Fibroblast of skin of right quadriceps (primary cell): ENCODE measurements at places on chromosomes 16 and 17.

DNA sequence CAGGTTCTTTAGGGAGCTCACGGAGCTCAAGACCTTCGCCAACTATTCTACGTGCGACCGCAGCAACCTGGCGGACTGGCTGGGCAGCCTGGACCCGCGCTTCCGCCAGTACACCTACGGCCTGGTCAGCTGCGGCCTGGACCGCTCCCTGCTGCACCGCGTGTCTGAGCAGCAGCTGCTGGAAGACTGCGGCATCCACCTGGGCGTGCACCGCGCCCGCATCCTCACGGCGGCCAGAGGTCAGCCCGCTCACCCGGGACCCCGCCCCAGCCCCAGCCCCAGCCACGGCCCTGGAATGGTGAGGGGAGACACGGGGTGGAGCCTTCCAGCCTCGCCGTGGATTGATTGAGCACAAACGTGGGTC is 13.5 kb downstream of the SARM1 start:
- DNase-seq, result no peak

DNA sequence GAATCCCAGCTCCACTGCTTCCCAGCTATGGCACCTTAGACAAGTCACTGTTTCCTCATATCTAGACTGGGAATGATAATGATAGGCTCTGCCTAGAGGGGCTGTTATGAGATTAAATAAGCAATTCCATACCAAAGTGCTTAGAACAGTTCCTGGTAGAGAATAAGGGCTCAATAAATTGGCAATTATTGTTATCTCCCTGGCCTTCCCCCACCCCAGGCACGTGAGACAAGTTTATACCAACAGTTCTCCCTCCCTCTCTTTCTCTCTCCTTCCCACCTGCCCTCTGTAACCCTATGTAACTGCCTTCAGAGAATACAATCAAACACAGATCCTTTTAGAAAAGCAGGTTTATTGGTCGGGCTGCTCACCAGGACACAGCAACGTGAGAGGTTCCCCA is 13.9 kb upstream of the STAT3 start:
- DNase-seq, result no peak

GRCh38 chr17:62791767-62792446 is 16.2 kb downstream of the MARCHF10 start:
- DNase-seq, result peak; percentile 96

DNA sequence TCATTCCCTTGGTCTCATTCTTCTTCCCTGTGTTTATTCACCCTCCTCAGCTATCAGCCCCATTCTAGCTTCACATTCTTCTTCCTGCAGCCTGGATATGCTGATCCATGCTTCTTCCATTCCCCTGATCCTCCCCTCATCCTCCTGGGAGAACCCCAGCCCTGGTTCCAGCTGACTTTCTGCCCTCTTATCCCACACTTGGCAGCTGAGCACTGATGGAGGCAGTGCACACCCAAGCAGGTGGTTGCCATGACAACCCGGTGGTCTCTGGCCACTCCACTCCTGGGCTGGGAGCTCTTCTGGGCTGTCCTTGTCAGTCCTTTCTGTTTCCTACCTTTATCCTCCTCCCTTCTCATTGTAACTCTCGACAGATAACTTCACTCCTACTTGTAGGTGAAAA is 16.7 kb upstream of the TUBG2 start:
- DNase-seq, result no peak

DNA sequence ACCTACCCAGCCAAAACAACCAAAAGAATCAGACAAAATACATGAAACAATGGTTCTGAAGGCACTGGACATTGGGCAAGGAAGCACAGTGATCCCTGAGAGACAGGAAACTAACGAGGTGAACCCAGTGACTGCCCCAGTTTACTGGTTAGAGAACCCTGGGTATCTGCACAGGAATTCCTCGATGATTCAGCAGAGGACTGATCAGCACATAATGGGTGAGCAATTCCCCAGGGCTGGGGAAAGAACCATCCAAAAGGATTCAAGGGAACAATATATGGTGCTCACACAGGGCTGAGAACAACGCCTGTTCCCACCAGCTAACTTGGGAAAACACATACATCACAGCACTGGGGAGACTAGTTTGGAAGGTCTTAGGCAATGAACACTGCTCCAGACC is 167.2 kb downstream of the PARN start:
- DNase-seq, result peak; percentile 29

DNA sequence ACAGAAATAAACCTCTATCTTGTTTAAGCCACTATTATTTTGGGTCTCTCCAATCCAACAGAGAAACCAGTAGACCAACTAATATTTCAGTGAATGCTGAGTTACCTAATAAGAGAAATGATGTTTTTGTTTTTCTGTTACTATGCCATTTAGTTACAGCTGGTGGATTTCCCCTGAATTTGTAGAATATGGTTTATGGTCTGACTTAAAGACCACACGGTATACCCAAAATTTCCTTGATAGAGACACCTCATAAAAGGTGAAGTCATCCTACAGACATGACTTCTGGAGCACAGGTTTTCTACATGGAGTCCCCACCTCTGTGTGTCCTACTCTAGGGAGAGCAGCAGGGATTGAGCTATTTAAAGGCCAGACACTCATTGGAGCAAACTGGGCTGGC is 13.3 kb downstream of the PIK3R5 start:
- DNase-seq, result no peak

- DNase-seq, result no peak
Measured at GRCh38 chr17:47927821-47928400, 13.5 kb upstream of the PNPO start.

GRCh38 chr17:15392326-15392741 is 50.9 kb upstream of the TEKT3 start:
- peak; percentile 78 for DNase-seq

GRCh38 chr16:65783709-65784474 is 582.6 kb upstream of the CDH5 start:
- DNase-seq, result peak; percentile 11

DNA sequence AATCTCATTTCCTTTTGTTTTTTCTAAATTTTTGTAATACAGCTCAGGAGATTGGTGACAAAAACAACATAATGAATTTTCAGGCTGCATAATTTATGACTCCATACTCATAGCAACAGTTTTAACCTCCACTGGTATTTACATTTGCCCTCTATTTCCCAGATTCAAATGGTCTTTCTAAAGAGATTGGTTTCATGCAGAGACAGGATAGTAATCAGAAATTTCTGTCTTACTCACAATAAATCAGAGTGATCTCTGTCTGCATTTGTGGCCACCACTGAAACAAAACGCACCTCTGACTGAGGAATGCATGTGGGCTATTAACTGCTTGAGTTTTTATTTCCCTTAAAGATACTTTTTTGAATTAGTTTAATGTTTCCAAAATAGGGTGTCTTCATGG is 1526.0 kb downstream of the CDH8 start:
- DNase-seq, result no peak

DNA sequence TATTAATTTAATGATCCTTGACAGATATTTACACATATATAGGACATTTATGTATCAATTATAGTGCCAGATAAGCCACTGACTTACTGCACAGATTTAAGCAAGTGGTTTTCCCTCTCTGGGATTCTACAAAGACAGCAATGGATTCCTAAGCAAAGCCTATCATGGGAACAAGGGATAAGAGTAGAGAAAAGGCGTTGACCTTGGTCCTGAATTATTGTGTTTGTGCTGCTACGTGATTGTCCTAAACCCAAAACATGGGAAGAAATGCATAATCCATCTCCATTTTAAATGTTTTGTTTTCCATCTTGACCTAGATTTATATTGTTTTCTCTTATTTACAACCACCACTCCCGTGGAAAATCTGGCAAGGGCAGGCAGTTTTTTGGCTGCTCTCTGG is 14.0 kb downstream of the SLFN11 start:
- no peak for DNase-seq

GRCh38 chr17:79465681-79466025 is 145.2 kb downstream of the RBFOX3 start:
- no peak for DNase-seq

DNA sequence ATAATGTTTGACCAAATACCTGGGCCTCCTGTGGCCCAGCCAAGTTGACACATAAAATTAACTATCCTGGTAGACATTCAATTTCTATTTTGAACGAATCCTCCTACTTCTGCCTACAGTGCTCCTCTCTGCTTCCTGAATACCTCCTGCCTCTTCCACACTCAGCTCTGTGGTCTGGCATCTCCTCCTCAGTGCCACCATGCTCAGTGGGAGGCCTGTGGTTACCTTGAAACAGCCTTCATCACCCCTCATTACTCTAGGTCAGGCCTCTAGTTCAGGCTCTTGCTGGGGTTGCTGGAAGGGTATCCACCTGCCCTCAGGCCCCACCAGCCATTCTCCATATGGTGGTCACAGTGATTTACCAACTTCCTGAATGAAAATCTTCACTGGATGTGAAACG is 5.1 kb downstream of the LYRM9 start:
- no peak for DNase-seq

DNA sequence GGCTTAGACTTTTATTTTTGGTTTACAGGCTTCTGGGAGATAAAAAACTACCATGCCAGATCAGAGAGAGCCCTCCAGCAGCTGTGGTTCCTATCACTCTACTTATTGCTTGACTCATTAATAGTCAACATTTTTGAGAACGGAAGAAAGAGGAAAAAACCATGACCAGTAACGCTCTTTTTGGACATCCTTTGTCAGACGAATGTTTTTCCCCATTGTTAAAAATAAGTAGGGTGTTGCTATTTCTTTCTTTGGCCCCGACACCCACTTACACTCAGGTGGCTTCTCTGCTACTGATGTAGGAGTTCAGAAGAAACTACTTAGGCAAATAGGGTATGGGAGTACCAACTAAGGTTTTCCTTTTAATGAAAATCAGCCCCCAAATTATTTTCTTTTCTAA is 27.5 kb downstream of the TVP23A start:
- no peak for DNase-seq

GRCh38 chr17:80750263-80750662 is 205.6 kb downstream of the RPTOR start:
- no peak for DNase-seq

GRCh38 chr16:52825892-52826291 is 226.8 kb downstream of the CHD9NB start:
- DNase-seq, result no peak

GRCh38 chr16:86761111-86762031 is 183.0 kb downstream of the FOXL1 start:
- peak; percentile 83 for DNase-seq

- DNase-seq, result no peak
Measured at GRCh38 chr17:75272848-75273184, 1.8 kb upstream of the MIF4GD start.

DNA sequence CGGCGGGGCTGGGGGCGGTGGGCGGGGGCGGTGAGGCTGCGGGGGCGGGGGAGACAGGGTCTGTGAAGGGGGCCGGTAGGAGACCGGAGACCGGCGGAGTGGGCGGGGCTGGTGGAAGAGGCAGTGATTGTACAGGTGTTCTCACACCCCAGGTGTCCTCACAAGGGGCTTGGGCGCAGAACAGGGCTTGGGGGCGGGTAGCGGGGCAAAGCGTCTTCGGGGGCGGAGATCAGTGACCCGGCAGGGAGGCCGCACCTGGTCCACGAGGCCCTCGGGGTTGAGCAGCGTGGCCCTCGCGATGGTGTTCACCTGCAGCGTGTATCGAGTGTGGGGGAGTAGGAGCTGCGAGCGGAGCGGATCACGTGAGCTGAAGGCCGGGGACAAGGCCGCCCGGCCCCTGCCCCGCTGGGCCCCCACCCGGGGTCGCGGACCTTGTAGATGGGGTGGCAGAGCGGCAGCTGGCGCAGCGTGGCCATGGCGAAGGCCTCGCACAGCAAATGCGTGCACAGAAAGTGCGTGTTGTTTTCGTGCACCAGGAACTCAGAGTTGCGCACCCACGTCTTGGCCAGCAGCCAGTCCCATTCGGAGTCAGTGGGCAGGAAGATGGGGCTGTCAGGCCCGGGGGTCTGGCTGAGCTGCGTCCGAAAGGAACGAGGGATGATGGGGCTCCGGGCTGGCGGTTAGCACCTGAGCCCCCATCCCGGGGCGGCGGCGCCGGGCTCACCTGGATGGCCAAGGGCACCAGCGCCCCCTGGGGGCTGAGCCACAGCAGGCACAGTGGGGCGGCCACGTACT is 8.5 kb downstream of the ALOXE3 start:
- no peak for DNase-seq

GRCh38 chr17:41992576-41992975 is 24.7 kb downstream of the DNAJC7 start:
- DNase-seq, result no peak

DNA sequence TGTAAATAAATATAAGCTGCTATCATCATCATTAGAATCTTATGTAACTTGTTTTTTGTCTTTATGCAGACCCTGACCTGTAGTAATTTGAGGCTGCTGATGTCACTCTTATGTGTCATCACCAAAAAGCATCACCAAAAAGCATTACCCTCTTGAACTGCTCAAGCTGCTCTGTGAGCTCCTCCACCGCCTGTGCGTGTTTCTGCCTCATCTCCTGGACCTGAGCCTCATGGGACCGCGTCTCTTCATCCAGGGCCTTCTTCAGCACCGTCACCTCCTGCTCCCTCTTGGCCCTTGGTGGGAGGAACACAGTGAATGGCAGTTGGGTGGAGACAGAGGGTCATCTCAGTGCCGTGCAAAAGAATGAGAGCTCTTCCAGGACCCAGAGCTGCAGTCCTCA is 82.4 kb downstream of the NDE1 start:
- peak; percentile 11 for DNase-seq

DNA sequence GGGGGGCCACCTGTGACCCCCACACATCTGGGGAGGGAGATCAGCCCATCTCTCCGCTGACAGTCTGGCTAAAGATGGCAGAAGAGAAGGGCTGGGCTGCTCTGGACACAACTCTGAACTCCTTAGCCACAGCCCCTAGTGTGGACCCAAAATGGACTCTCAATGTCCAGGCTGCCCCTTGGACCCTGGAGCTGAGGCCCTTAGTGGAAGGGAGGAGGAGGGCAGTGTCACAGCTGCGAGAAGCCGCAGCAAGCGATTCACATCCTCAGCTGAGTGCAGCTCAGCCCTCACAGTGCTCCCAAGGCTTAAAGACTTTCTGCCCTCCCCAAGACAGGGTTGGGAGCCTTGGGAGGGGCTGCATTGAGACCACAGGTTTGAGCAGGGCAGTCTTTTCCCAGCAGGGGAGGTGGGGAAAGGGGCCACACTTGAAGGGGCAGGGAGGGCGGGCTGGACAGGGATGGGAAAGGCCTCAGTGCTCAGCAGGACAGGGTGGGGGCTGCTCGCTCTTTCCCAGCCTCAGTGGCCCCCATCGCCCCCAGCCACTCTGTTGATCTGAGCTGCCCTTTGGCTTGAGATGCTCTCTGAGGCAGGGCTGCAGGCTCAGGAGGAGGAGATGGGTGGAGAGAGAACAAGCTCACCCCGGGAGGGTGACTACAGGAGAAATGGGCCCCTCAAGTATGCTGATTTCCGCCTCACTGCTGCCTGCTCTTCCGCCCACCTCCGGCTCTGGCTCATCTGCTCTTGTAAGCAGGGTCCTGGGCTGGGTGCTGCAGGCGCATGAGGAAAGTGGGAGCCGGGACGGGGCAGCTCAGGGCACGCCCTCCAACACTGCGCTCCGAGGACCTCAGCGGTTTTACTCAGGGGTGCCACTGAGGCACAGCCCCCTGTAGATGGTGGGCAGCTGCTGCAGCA is 50.9 kb upstream of the MTSS2 start:
- DNase-seq, result no peak

DNA sequence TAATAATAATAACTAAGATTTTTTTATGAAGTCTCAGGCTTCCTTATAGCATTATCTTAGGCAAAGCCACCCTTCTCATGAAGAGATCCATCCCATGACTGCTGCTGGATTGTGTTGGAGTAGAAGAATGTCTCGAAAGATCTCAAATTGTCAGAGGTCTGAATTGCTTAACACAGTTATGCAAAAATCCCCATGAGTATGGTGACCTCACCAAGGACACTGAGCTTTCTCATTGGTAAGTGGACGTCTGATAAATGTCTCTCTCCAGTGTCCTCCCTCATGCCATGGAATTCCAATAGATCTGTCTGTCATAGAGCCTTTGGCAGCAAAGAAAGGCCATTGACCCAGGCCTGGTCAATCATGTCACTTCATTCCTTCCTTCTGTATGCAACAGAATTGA is 264.5 kb downstream of the CDH11 start:
- DNase-seq, result no peak
